ENCODE measurements at places on chromosomes 7 and 10.

DNA sequence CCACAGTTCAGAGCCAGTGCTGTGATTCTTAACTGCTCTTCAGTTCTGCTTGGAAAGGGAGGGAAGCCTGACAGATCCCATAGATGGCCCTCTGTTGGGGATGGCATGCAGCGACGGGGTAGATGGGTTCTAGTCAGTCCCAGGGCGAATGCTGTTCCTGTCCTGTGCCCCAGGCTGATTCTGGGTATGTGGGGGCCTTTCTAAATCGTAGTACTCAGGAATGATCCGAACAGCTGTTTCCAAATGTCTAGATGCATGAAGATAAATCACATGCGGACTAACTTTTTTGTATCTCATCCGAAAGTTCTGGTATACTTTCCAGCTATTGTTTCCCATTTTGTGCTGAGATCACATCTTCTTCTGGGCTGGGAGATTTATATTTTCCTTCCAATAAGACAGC, 186.0 kb upstream of the MKI67 start:
- no peak for DNase-seq

- no peak for DNase-seq
These were observed 58.2 kb downstream of the TMEM270 start for GRCh38 chr7:73918926-73919693.

- no peak for DNase-seq
These were observed 11.7 kb downstream of the ATP6V1F start for GRCh38 chr7:128874140-128875031.

- no peak for DNase-seq
These were observed 112.6 kb upstream of the TBX20 start for GRCh38 chr7:35366167-35367155.

DNA sequence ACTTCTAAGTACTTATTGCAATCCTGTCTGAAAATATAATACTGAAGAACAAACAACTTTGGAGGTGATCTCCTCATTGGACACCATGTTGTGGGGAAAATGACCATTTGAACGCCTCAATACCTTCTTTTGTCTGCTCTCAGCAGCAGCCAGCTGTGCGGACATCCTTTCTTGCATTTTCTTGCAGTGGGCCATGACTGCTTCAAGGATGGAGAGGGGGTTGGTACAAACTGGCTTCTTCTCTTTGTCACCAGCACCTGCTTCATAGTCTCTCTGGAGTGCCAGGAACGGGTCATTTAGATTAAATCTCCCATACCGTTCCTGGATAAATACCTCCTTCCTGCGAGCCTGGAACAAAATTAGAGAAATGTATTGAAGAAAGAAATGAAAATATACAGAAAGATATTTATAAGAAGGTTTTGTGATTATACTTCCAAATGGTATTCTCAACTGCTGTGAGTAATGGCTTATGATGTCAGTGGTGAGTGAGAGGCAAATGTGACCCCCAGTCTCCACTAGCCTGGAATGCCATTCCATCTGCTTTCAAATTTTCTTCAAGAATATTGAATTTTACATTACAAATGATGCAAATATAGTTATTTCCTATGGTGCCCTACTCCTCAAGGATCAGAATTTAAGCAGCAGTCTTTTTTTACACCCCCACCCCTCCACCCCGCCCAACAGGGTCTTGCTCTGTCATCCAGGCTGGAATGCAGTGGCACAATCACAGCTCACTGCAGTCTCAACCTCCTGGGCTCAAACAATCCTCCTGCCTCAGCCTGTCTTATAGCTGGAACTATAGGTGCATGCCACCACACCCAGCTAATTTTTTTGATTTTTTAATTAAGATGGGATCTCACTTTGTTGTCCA, 62.4 kb downstream of the CTTNBP2 start:
- DNase-seq: no peak

DNA sequence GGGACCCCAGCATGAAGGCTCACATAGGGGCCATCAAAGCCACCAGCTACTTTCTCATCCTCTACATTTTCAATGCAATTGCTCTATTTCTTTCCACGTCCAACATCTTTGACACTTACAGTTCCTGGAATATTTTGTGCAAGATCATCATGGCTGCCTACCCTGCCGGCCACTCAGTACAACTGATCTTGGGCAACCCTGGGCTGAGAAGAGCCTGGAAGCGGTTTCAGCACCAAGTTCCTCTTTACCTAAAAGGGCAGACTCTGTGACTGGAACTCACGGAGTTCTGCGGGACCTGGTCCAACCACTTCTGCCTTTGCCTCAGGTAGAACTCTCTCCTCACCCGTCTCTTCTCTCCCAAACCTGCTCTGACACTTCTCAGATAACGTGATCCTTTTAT, 945 bp downstream of the TAS2R40 start:
- DNase-seq: no peak

- no peak for DNase-seq
These were observed 146.3 kb upstream of the NPS start for GRCh38 chr10:127402596-127403409.

DNA sequence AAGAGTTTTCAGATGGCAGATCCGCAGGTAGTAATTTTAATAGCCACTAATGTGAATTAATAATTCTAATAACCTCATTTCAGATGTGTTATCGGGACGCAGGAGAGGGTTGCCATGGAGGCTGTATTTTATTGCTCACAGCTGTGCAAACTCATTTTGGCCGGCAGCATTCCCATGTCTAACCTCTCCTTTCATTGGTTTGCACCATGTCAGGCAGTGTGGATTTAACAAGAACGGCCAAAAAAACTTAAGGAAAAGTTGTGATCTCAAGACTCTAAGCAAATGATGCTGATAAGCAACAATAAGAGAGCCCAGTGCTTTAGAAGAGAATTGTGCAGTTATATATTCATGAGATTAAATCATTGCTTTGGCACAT, 88.7 kb upstream of the NRP1 start:
- DNase-seq: no peak

- no peak for DNase-seq
These were observed 70.0 kb downstream of the DOCK1 start for GRCh38 chr10:126975221-126975620.

DNA sequence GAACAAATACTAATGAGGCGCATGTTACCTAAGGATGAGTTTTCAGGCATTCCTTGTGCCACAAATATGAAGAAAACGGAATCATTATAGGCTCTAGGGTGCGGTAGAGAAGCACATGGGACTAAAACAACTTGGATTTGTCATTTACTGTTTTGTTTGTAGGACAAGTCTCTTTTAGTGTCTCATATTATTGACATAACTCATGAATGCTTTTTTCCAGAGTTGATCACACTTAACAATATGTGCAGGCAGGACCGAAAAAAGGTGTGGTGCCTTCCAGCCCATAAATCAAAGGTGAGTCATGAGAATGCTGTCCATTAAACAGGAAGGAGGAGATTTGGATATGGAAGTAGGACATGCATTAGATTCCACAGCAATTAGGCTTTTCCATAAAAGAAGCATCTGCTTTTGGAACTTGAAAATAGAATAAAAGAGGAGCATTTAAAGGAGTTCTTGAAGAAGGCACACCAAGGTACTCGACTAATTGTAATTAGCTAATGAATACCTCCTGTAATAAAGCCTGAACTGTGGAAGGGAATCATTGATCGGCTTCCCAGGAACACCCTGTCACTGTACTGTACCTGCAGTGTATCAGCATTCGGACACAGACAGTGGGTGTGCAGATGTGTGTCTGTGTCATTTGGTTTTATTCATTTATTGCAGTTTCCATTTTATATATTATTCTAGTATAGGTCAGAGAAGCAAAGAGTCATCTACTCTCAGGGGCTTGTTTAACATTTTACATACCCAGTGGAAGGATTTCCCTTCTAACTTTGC, 119.7 kb upstream of the KLF14 start:
- DNase-seq: no peak

- DNase-seq: no peak
These were observed 6.7 kb downstream of the ZNF3 start for GRCh38 chr7:100074841-100075240.

Measured in endothelial cell of umbilical vein (primary cell).